ENCODE measurements at places on chromosomes 6 and 20.

GRCh38 chr20:20085071-20085470 lies 32.7 kb downstream of the CFAP61 start:
- no peak for DNase-seq

DNA sequence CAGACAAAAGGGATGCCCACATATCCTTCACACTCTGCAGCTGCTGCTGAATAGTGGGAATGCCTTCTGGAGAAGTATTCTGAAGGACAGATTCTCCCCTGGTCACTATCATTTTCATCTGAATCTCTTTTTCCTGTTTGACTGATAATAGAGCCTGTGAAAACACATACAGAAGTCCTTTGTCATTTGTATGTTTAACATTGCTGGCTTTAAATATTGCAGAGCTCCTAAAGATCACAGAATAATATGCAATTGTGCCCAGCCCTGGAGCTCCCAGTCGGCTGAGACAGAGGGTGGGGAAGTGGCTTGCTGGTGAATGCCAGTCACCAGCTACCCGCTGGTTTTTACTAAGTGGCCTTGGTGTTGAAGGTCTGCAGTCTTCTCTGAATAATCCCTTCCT lies 272.3 kb downstream of the SYNE1 start:
- no peak for DNase-seq

- no peak for DNase-seq
Observed at GRCh38 chr6:159892053-159892452, 1.3 kb downstream of the MAS1 start.

- peak; percentile 99 for DNase-seq
Observed at GRCh38 chr6:108689272-108690161, 128.8 kb downstream of the FOXO3 start.

DNA sequence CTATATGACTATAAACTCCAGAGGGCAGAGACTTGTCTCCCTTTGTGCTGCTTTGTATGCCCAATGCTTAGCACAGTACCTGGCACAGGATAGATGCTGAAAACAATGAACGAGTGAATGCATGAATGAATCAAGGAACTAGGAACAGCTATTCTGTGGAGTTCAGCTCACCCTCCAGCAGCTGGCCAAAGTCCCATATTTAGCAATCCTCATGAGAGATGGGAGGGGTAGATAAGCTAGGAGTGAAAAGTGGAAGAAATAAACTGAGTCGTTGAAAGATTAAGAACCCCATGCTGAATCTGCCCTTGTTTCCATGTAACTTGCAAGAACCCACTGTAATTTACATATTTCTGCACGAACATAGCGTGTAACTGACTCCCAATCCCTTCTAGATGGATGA lies 106.5 kb downstream of the MAFB start:
- no peak for DNase-seq

GRCh38 chr6:134537146-134537555 lies 219.2 kb upstream of the SGK1 start:
- DNase-seq, result peak; percentile 95

- DNase-seq, result no peak
Observed at GRCh38 chr20:64196847-64197306, 32.6 kb downstream of the MYT1 start.

DNA sequence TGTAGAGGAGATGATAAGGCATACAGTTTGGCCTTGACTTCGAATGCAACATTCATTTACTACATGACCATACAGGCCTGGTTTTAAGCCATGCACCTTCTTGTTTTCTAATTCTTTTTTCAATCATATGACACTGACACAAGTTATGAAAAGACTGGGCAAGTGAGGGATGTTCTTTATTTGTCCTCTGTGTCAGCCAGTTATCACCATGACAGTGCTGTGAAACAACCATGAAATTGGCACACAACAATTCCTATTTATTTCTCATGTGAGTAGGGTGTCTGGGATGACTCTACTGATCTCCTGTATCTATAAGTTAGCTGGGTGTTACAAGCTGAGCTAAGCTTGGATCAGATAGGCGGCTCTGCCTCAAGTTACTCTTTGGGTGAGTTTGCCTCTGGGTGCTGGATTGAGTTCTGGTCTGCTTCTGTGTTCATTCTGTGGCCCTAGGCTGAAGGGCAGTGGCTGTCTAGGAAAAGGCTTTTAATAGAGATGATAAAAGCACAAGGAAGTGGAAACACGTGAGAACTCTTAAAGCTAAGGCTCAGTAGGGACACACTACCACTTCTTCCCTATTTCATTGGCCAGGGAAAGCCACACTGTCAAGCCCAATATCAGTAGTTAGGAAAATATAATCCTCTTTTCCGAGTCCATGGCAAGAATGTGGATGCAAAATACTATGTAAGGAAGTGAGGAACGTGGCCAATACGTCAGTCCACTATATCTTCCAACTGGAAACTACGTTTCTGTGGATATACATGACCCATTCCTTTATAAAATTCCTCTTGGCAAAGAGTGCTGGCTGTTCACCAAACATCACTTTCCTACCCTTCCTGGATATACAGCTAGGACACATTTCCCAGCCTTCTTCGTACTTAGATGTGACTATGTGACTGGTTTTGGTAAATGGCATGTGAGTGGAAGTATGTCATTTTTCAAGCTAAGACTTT lies 126.2 kb upstream of the RNF24 start:
- DNase-seq, result no peak

DNA sequence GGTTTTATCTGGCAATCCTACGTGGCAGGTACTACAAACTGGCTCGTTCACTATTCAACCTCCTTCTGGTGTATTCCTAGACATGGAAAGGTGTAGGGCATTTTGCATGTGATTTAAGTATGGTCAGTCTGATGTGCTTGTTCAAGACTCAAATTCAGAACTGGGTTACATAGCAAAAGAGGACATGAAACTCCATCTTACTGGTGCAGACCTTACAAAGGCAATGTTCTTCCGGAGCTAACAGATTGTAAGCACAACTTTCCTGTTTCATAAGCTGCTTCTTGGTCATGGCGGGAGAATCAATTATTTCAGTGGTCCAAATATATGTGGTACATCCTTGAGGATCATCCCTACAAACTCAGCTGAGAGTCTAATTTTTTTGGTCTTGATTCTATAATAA lies 703.4 kb downstream of the EPM2A start:
- DNase-seq, result no peak

DNA sequence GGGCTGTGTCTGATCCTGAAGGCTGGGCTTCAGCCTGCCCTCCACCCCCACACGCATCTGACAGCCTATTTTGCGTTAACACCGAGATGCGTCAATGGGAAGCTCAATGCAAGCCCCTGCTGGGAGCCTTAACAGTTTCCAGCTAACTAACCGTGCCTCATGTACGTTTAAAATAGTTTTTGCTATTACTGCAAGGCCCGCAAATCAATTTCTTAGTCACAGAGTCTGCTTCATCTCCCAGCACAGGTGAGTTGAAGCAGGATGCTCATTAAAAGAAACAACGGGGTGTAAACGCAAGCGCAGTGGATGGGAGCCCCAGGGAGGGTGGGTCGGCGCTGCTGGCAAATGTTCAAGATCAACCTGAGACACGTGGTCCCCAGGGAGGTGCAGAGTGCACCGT lies 142.8 kb upstream of the PHACTR3 start:
- DNase-seq, result no peak

DNA sequence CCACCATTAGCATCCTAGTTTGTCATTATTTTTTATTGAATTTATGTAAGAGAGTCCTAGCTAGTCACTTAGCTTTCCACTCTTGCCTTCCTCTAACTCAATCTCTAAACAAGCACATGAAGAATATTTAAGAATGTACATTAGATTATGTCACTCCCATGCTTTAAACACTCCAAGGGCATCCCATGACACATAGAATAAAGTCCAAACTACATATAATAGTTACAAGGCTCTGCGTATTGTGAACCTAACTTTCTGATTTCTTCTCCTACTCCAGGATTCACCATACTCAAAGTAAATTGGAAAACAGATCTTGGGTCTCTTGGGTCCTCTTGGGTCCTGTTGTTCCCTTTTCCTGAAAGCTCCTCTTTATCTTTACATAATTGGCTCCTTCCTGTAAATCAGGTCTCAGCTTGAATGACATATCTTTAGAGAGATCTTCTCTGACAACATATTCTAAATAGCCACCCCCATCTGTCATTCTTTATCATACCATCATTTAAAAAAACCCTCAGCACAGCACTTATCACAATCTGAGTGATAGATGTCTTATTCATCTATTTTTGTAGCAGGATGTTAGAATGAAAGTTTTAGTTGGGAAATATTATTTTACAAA lies 1042.4 kb upstream of the FLRT3 start:
- no peak for DNase-seq

DNA sequence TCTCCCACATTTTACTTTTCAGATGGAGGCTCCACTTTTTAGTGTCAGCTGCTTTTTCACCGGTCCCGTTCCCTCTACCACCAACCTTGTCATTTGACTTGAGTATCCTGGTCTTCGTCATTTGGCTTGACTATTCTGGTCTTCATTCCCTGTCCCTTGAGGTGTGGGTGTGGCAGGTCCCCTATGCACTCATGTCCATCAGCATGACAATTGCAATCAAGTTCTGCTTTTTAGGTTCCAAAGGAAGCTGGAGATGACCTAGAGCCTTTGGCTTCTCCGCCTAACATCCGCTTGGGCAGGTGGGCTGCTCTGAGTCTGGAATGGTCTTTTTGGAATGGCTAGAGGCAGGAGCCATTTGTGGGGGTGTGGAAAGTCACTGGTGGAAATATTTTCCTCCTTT lies 99.8 kb upstream of the MLN start:
- DNase-seq, result no peak

GRCh38 chr6:25713824-25714223 lies 40.7 kb upstream of the SLC17A4 start:
- peak; percentile 1 for DNase-seq

- DNase-seq, result no peak
Observed at GRCh38 chr6:69868252-69868804, 2.0 kb downstream of the COL19A1 start.

- DNase-seq, result peak; percentile 26
Observed at GRCh38 chr6:56649053-56649769, 6.5 kb upstream of the DST start.

GRCh38 chr6:129730477-129731165 lies 20.6 kb upstream of the ARHGAP18 start:
- no peak for DNase-seq

DNA sequence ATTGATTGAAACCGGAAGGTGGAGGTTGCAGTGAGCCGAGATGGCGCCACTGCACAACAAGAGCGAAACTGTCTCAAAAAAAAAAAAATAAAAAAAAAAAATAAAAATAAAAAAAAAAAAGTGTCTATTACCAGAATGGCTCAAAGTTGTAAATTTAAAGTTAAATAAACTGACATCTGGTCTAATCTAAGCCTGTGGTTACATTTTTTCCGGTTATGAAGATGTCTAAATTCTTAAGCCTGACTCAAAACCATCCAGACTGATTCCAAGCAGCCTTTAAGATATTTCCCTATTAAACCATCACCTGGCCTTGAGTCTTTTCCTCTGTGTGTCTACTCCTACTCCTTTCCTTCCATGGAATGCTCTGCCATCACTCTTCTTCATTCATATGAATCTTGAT lies 371.7 kb upstream of the RUNX2 start:
- DNase-seq, result no peak

DNA sequence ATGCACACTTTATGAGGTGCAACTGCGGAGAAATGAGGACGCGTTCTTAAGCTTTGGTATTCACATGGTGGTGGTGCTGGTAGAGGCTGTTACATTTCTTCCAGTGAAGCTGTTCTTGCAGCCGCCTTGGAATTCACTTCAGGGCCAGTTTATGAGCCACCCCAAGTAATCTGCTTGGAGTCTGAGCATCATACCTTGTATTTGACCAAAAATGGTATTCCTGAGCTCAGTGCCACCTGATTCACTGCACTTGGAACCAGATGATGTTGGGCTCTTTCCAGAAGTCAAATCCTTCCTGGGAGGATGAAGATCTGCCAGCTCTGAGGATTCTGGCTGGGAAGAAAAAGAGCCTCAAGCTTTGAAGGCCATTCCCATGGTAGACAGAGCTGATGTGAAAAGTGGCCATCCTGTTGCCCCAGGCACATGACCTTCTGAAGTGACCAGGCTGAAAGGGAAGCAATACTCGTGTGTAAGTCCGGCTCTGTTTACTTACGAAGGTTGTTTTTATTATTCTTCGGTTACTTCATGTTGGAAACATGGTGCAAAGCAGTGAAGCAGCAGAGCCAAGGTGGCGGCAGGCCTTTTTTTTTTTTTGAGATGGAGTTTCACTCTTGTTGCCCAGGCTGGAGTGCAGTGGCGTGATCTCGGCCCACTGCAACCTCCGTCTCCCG lies 7.7 kb downstream of the MANBAL start:
- DNase-seq, result peak; percentile 97

DNA sequence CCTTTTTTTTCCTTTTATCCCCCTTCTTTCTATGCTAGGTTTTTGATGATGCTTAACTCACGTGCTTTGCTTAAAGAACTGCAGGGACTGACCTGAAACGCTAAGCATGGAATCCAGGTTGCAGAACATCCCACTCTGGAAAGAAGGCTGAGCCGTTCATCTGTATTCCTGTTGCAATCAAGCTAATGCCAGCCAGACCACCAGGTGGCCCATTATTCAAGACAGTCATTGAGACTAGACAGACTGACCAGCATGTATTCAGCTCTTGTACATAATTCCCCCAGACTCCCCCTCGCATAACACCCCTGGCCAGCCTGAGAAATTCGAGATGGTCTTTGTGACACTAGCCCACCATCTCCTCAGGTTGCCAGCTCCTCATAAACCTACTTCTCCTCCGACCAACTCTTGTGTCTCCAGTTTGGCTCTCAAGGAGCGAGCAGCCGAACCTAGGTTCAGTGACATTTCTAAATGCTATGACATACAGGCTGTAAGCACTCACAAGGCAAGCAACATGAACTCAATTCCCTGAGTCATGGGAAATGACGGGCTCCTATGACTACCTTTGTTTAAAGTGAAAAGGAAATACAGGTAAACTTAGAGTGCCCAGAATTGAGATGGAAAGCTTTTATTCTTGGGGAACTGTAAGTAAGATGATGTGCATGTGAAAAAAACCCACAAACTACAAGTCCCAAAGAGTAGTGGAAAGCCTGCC lies 309.3 kb upstream of the CDYL start:
- DNase-seq, result peak; percentile 19

- DNase-seq, result no peak
Observed at GRCh38 chr6:24935366-24936152, at the start of gene RIPOR2. RIPOR2 (minus strand) TSS chr6:24935960; CDS start chr6:24935898, 62 bp downstream.

DNA sequence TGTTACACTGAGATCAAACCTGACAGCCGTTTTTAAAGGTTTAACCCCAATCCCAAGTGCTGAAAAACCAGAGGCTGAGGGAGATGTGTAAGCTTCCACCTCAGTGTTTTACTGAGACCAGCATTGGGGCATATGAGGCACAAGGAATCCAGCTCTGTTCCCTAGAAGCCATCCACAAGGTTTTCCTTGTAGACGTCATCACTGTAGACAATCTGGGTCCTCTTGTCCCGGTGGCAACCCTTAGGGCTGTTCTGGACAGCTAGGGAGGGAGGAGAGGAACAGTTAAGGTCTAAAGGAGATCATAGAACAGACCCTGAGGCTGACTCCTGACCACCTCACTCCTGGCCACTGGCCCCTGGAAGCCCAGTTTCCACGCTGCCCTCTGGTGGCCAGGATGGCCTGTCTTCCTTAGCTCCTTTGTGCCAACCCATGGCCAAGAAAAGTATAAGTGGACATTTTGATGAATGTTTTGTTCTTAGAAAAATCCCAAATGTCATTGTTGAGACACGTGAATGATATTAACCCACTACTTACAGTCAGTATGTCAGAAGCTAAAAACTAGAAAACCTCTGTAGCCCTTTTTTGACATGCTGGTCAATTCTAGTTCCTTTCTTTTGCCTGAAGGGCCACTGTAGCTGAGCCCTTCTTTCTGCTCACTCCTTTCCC lies 6.4 kb downstream of the CFB start:
- DNase-seq, result peak; percentile 71

All from fibroblast of lung (primary cell).